ENCODE measurements at places on chromosomes 3 and 15.
A peak's percentile ranks its signal among the peaks of the same experiment; 100 is the strongest.

- no peak for DNase-seq
Measured at GRCh38 chr3:174681784-174682183, 177.3 kb upstream of the NAALADL2 start.

GRCh38 chr3:24123596-24123995 lies 178.5 kb downstream of the NR1D2 start:
- DNase-seq, result peak; percentile 6

DNA sequence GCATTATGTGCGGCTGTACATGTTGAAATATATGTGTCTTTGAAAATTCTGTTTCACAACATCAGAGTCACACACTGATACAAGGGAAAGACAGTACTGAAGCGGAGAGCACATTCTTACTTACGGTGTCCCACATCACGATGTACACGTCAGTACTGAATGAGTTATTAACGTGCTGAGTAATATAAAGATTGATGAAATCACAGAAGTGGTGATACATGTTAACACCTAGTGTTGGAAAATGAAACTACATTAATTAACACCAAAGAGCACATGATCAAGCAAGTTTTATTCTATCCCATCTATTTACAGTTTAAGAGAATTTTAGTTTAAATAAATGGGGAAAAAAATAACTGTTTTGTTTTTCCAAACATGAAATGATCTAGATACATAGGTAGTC lies 15.6 kb downstream of the EOGT start:
- DNase-seq, result no peak

DNA sequence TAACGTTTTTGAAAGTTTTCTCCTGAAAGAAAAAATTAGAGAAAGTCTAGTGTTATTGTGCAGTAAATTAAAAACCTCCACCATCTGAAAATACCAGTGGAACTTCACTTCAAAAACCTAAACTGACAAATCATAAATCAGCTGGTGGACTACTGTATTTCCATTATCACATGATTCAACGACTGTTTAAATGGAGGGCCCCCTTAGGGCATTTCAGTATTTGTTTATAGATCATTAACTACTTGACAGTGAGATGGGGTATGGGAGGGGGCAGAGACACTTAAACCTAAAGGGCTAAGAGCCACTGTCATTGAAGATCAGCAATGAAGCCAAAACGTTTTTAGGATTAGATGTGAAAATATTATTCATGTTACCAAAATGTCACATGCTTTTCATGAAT lies 8.8 kb upstream of the C15orf61 start:
- DNase-seq, result no peak

DNA sequence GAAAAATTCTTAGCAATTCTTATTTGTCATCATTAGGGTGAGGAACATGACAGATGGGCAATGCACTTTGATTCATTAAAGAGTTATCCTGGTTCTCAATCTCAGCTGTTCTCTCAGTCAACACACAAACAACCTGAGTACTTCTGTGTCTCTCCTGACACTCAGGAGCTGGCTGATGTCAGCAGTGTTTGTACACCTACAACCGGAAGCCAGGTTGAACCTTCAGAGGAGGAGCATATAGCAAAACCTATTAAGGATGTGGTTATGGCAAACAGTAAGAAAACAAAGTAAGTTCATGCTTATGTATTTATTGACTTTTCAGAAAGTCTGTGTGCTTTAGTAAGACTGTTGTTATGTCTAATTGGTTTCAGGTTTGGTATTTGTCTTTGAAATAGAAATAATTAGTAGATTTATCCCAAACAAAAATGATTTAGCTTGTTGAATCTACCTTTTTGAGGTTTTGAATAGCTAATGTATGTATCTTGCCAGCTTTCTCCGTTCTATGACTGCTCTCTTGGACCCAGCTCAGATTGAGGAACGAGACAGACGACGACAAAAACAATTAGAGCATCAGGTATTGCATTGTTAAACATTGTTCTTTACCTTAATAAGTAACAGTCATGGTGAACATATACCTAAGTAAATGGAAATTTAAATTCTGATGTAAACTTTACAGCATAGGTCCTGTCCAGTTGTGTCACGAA lies 36.6 kb downstream of the CCDC66 start:
- DNase-seq, result no peak

DNA sequence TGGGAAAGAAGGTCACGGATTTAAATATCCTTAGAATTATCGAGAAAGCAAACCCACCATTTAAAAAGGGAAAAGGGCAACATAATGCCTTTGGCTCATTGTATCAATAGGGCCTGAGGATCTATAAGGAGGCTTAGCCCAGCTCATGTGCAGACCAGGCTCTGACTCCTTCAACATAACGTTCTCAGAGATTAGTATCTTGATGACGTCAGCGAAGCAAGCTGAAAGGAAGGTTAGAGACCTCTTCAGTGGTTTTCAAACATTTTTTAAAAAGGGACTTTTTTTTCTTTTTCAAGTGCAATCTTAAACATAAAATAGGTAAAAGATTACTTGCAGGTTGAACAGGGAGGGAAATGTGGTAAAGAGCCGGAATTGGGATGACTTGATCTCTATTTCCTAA lies 463.9 kb upstream of the ADAMTS9 start:
- DNase-seq, result no peak

GRCh38 chr3:182965861-182966366 lies 14.4 kb downstream of the DCUN1D1 start:
- no peak for DNase-seq

DNA sequence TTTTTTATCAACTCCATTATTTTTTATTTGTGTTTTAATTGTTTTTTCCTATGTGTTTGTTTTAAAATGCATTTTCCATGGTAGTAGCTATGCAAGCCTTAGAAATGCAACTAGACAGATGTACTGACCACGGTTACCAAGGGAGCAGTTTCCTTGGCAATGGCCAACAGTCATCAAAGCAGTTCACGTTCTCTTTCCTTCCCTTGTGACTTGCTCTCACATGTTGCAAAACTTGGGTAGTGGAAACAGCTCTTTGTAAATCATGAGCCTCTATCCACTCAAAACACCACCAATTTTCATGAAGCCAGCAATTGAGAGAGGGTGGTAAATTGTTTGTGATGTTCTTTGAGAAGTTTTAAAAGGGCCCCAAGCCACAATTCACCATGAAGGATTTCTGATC lies 499.4 kb upstream of the MDFIC2 start:
- peak; percentile 81 for DNase-seq

- DNase-seq, result no peak
Measured at GRCh38 chr3:44418549-44418948, 58.9 kb downstream of the ZNF445 start.

DNA sequence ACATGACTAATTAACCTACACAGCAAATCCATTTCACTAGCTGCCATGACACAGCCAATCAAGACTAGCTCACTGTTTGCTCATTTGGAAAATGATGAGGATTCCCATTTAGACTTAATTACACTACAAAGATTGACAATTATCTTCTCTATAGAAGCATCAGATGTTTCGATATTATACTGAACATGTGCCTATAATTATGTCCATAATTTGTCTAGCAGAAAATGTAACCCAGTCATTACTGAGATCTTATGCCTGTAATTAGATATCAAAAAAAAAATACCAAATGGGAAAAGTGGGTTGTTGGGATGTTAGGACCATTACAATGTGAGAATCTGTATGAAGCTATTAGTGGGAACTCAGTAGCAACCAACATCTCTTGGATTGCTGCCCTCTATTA lies 344.2 kb upstream of the MCTP2 start:
- no peak for DNase-seq

DNA sequence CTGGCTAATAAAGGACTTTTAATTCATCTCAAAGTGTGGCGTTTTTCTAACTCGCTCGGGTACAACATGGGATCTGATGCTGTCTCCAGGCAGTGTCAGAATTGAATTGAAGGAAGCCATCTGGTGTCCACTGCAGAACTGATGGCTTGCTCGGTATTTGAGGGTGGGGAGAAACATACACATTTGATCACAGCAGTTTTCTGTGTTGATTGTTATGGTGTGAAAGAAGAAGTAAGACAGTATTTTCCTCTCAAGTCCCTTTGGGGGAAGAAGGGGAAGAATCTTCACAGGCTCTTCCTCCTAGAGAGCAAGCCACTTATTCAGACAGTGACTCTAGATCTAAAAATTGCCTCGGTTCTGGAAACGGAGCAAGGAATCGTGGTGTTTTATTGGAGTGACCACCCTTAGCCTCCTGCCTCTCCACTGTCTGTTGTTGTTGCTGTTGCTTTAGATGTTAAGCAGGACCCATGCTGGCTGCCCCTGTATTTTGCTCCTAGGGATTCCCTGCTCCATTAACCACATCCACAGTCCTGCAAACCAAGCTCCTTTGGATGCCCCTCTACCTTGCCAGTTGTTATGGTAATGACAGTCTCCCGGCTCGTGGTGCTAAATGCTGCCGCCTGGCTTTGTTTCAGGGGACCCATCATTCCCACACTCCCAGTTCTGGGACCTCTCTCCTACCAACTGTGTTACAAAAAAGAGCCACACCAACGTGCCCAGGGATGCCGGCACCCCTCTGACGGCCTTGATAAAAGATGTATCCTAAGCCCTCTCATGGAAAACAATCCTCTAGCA lies 15.3 kb upstream of the MCCC1 start:
- DNase-seq, result no peak

DNA sequence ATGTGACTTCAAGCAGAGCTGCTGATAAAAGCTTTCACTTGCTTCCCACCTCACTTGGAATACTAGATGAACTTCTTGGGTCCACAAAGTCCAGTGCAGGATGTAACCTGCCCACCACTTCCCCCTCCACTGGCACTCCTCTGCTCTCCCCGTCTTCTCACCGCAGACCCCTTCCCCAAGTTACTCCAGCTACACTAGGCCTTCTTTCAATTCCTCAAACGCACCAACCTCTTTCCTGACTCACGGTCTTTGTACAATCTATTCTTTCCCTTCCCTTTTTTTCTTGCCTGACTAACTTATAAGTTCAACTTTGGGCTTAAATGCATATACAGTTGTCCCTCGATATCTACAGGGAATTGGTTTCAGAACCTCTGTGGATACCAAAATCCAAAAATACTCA lies 5.2 kb upstream of the ATP13A3 start:
- no peak for DNase-seq

- no peak for DNase-seq
Measured at GRCh38 chr3:111902534-111902933, 43.5 kb downstream of the PHLDB2 start.

- DNase-seq, result peak; percentile 28
Measured at GRCh38 chr3:138351916-138352550, 3.7 kb downstream of the MRAS start.

- no peak for DNase-seq
Measured at GRCh38 chr15:34365091-34365825, 1.7 kb downstream of the LPCAT4 start.

DNA sequence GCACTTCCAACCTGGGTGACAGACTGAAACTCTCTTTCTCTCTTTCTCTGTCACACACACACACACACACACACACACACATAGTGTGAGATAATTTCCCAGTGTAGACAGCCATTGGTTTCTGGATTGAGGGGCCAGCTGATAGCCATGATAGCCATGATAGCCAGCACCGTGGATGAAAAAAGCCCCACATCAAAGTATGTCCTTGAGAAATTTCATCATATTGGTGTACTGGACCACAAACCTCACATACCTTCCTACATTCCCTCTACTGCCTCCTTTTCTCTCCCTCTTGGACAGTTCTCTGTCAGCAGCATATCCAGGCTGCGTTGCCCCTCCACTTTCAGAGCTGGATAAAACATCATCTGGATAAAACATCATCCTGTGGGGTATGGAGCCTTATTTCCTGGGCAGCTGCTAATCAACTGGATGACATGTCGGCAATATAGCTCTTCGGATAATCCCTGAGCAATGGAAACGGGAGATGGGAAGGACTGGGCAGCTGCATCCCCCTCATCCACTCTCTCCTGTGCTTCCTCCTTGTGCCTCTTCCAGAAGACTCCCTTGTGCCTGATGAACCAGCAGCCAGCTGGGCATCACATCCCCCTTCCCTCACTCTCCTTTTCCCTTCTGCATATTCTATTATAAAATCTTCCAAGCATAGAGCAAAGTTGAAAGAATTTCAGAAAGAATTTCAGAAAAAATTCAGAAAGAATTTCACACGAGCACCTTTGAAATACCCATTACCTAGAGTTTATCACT lies 39.3 kb downstream of the GRK7 start:
- no peak for DNase-seq

GRCh38 chr3:110031975-110032374 lies 694.6 kb upstream of the DPPA4 start:
- no peak for DNase-seq

DNA sequence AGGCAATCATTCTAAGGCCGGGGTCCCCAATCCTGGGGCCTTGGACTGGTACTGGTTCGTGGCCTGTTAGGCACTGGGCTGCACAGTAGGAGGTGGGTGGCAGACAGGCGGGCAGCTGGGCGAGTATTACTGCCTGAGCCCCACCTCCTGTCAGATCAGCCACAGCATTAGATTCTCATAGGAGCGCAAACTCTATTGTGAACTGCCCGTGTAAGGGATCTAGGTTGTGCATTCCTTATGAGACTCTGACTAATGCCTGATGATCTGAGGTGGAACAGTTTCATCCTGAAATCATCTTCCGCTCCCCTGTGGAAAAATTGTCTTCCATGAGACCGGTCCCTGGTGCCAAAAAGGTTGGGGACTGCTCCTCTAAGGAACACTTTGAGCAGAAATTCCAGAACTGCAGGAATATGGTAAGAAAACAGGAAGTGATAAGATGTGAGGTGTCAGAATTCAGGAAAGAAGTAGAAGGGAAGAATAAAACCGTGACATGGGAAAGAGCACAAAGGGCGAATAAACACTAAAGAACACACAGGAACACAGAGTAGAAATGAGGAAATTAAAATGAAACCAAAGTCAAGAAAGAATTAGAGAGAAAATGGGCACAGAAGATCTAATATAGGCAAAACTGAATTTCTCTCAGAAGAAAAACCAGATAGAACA lies 57.6 kb downstream of the PDCD6IP start:
- no peak for DNase-seq

DNA sequence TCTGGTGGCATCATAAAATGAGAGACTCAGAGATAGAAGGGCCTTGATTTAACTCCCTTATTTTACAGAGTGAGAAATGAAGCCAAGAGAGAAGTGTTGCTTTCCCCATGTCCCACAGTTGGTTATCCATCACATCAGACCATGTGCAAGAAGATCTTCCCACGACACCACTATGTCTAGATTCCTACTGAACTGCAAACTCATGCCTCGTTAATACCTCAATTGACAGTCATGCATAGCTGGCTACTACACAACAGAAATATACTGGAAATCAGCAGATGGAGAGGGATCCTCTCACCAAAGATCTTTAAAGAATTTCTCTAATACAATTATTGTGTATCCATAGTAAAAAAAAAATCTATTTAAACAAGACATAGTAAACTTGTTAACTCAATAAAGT lies 33.3 kb downstream of the PEAK1 start:
- DNase-seq, result no peak

DNA sequence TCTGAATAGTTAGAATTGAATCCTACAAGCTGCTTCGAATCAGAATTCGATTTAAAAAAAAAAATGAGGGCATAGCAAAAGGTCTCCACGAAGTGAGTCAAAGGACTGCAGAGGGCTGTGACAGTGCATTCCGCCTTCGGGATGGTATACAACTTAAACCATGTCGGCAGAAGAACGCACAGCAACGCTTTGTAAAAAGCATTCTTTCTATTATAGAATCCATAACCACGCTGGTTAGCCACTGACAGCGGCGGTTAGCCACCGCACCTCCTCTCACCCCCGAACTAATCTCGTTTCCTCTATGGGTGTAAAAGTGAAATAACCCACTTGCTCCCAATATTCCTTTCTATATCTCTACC lies 664 bp upstream of the PIK3CA start:
- DNase-seq, result no peak

Measured in IMR-90 (cell line).